SK-MEL-5 (cell line): ENCODE measurements at places on chromosomes 11 and 22. TPM values are rescaled to one million over a fixed set of nuclear protein-coding genes. Genes with fewer than 3 reads are reported as not detected.

- no peak for DNase-seq
Observed at GRCh38 chr11:87141980-87142514, 104.3 kb downstream of the TMEM135 start.

DNA sequence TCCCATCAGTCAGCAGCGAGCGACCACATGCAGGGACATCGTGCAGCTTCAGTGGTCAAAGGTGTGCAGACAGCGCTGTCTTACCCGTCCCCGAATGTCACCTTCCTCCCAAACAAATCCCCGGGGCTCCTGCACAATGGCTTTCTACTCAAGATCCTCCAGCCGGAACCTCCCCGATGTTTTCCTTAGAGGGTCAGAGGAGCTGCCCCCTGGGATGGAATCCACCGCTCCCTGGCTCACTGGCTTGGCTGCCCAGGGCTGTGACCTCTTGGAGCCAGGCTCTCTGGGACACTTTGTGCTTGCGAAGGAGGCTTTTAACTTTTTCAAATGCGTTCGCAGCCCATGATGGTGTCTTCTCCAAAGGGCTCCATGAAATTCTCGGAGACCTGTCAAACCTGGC lies 17.3 kb upstream of the FGF19 start:
- DNase-seq: no peak

DNA sequence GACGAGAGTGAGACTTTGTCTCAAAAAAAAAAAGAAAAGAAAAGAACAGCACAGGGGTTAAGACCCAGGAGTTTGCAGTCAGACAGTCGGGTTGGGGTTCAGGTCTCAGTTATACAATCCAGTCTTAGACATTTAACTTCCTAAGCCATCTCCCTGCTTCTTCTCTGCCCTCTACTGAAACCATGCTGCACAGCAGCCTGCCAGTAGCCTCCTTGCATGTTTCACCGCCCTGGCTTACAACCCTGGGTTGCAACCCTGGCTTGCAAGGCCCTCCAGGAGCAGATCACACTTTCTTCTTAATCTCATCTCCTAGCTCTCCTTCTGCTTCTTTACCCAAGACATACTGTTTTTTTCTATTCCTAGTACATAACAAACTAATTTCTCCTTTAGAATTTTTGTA lies 5.9 kb upstream of the B3GAT3 start:
- peak; percentile 18 for DNase-seq

DNA sequence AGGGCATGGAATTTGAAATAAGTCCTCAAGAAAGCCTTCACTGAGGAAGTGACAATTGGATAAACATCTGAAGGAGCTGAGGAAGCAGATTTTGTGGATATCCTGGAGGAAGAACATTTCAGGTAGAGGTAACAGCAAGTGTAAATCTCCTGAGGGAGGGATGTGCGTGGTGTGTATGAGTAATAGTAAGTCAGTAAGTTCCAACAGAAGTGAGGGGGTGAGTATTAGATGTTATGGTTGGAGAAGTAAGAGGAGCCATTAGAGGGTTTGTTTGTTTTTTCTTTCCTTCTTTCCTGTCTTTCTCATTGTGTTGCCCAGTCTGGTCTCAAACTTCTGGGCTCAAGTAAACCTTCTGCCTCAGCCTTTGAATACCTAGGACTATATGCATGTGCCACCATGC lies 29.0 kb downstream of the ANKRD42 start:
- no peak for DNase-seq

DNA sequence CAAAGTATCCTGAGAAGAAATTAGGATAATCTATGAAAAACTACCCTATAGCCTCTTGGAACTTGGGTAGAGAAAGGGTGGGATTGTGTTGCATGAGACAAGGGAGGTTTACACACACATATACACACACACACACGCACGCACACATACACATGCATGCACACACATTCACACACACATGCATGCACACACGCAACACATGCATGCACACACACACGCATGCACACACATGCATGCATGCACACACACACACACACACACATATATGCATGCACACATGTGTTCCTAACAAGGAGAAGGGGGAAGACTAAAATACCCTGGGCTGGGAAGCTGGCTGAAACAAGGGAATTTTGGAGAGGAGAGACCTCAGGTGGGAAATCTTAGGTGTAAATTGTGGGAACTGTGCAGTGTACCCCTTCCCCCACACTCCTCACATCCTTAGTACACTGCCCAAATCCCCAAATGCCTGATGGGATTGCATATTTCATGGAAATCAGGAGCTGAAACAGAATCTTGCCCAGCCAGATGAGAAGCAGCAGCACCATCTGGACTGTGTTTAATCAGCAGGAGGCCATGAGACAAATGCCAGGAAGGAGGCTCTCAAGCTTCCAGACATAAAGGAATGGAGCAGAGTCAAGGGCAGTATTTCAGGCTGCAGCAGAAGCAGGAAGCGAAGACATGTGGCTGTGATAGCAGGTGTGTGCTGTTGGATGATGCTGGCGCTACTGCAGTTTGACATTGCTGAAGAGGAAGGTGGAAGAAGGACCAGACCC lies 14.6 kb upstream of the POLD3 start:
- DNase-seq: no peak

ZNF280B gene
- 8.4 and 9.1 TPM in 2 replicates for total RNA-seq

KCNK4 gene
- not detected in 2 replicates for total RNA-seq

PHOX2A gene
- not detected in 2 replicates for total RNA-seq

DPAGT1 gene
- total RNA-seq: 22.3 and 26.1 TPM in 2 replicates

CATSPER1 gene
- total RNA-seq: 0.05 TPM in 1 of 2 replicates, not detected in the other

MTCH2 gene
- total RNA-seq: 154 and 227 TPM in 2 replicates

APLNR gene
- not detected in 2 replicates for total RNA-seq
